BJ (cell line): ENCODE measurements at places on chromosomes 16 and 17.

DNA sequence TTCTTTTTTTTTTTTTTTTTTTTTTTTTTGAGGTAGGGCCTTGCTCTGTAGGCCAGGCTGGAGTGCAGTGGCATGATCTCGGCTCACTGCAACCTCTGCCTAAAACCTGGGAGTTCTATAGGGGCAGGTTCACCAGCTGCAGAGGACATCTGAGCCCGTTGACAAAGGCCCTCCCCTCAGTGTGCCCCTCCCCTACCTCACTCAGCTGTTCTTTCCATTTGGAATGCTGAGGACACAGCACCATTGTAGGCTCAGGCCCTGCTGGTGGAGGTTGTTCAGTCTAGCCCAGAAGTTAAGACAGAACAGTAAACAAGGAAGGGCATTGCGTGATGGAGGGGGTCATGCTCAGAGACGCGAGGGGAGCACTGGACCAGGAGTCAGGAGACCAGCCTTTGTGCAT, 21.8 kb upstream of the KIF19 start:
- no peak for DNase-seq

DNA sequence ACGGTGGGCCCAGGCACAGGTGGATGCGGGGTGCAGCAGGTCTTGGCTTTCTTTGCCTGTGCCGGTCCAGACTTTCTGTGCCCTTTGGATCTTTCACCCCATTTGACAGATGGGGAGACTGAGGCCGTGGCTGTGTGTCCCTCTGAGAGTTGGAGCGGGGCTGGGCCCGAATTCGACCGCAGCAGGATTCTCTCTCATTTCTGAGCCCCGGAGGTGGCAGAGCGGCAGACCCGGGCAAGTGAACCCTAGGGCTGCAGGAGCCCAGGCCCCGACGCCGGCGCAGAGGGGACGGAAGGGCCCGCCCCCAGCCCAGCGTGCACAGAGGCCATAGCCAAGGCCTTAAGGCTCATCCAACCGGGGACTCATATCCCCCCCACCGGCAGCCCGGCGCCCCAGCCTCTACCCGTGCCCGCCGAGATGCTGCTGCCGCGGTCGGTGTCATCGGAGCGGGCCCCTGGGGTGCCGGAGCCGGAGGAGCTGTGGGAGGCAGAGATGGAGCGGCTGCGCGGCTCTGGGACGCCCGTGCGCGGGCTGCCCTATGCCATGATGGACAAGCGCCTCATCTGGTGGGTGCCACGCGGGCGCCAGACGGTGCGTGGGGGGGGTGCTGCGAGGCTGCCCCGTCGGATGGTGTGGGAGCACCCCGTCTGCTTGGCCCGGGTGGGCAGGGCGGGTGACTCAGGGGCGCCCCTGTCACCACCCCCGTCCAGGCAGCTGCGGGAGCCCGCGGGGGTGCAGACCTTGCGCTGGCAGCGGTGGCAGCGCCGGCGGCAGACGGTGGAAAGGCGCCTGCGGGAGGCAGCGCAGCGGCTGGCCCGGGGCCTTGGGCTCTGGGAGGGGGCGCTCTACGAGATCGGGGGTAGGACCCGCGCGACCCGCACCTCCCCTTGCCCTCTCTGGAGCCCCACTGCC, 857 bp downstream of the TMC8 start:
- DNase-seq, result no peak

- DNase-seq, result no peak
These were observed 743 bp downstream of the SHCBP1 start for GRCh38 chr16:46620266-46621005.

GRCh38 chr17:7842380-7843256, 8.6 kb downstream of the KDM6B start:
- no peak for DNase-seq

GRCh38 chr17:50196036-50196435, 5.4 kb downstream of the COL1A1 start:
- no peak for DNase-seq

DNA sequence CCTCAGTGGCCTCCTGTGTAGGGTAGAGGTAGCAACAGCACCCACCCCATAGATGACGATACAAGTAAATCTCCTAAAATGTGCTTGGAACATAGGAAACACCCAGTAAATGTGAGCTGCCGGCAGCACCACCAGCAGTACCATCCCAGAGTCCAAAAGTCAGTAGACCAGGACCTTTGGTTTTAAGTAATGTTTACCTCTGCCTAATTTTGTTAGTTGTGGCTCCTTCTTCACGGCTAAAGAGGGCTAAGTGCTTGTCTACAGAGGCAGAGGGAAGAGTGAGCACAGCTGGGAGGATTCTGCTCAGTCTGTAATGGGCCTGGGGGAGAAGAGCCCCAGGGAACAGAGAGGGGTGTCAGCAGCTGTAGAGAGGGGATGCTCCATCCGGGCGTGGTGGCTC, 91.3 kb upstream of the FBXO47 start:
- no peak for DNase-seq

- no peak for DNase-seq
These were observed 21.0 kb upstream of the CIBAR2 start for GRCh38 chr16:85133290-85133599.
